ENCODE measurements at places on chromosomes 4 and X.

DNA sequence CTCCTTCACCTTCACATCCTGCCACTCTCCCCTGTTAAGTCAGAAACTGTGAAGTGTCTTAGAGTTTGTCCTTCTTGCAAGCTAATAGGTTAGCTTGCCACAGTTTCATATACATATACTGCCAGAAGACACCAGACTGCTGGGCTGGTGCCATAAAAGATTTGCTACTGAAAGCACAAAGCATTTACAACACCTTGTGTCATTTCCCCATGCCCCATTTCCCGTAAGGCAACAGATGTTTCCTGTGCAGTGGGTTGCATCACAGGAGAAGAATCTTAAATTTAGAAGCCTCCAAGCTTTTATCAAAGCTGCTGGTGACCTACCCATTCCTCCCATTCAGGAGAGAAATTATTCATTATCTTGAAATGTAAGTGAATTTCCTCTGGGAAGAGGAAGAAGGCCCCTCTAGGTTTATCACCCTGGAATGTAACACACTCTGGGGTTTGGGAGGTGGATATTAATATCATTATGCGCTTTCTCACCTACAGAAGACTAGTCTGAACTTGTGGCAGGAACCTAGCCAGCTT, 34.5 kb upstream of the RAB33B start:
- no peak for DNase-seq

DNA sequence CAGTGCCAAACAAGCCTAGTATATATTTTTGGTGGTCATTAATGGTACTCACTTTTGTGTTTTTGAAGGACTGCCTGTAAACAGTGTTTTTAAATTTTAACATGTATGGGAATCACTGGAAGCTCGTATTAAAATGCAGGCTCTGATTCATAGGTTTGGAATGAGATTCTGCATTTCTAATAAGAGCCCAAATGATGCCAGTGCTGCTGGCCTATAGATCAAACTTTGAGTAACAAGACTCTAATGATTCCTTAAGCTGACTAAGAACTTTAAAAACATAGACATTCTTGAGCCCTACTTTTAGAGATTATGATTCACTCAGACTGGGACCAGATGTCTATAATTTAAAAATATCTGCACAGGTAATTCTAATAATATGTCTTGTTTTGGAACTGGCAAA, 823.2 kb upstream of the LCORL start:
- no peak for DNase-seq

GRCh38 chrX:48461830-48462229, 8.2 kb downstream of the SLC38A5 start:
- no peak for DNase-seq

GRCh38 chr4:80790152-80790551, 240.4 kb upstream of the BMP3 start:
- DNase-seq = no peak

DNA sequence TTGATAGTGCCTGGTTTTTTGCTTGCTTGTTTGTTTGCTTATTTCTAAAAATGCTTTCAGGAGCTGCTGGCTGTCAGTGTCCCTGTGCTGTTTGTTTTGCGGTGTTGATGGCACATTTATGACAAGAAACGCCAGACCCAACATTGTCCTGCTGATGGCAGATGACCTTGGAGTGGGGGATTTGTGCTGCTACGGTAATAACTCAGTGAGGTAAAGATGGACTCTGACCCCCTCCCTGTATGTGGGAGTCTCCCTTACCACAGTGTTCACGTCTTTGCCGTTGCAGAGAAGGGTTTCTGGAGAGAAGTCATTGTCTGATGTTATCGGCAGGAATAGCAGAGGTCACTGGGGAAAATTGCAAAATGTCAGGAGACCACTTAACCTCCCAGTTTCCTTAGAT, at the start of gene ARSH:
TSS of gene ARSH (plus strand) at position 52 of the 400 bp plus-strand sequence. CDS start at position 119, 67 bp downstream.
- DNase-seq = no peak

GRCh38 chr4:4637710-4638109, 95.9 kb upstream of the STX18 start:
- DNase-seq = no peak

DNA sequence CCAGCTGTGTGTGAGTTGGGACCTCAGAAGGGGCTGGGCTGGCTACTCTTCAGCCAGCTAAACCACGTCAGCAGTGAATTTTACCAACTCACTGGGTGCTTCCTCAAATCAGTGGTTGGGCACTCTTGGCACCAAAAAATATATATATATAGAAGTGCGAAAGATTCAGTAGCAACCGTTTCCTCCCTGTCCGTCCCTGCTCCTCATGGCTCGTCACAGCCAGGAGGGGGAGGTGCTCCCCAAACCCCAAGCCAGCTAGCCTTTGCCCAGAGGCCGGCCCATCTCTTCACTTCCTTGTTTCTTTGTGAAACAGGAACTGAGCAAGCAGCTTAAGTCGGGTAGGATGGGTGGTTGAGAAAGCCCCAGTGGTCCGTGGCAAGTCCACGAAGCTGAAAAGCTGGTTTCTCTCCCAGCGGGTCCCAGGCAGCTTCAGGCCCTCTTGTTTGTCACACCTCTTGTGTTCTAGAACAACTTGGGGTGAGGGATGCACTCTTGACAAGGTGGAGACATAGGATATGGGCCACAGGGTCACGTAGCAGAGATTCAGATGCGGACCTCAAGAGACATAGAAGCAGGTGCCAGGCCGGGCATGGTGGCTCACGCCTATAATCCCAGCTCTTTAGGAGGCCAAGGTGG, 6.8 kb upstream of the SASH3 start:
- no peak for DNase-seq

DNA sequence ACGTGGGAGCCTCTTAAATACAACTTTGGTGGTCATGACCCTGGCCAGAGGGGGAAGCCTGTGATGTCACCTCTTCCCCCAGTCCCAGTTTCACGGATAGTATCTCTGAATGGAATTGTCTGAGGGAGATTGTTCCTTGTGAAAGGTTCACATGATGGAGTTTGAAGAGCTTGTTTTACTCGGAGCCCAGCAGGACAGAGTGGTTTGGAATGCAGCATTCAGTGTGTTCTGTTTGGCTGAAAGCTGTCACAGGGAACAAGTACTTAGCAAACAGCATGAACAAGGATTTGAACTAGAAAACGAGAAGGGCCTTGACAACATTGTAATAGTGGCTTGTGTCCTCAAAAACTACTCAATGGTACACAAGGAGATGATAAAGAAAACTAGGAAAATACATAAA, 133.9 kb upstream of the CXorf66 start:
- no peak for DNase-seq

GRCh38 chr4:140300271-140300970, 73.0 kb upstream of the SCOC start:
- DNase-seq = no peak

GRCh38 chrX:69021141-69021960, 143.9 kb downstream of the PJA1 start:
- DNase-seq = peak; percentile 78

DNA sequence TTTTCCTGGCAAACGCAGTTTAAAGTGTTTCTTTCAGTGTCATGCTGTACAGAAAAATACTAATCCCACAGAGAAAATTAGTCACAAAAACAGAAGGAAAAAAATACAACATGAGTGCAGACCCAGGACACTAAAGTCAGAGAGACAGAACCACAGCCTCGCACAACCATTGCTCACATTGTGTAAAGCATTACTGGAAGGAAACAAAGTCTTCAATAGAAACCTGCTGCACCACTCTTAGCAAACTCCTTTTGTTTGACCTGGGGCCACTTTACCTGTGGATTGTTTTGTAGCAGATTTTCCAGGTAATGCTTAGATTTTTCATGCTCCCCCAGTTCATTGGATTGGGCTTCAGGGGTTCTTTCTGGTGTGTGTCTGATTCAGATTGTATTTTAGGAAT, 131.8 kb upstream of the TMLHE start:
- no peak for DNase-seq

DNA sequence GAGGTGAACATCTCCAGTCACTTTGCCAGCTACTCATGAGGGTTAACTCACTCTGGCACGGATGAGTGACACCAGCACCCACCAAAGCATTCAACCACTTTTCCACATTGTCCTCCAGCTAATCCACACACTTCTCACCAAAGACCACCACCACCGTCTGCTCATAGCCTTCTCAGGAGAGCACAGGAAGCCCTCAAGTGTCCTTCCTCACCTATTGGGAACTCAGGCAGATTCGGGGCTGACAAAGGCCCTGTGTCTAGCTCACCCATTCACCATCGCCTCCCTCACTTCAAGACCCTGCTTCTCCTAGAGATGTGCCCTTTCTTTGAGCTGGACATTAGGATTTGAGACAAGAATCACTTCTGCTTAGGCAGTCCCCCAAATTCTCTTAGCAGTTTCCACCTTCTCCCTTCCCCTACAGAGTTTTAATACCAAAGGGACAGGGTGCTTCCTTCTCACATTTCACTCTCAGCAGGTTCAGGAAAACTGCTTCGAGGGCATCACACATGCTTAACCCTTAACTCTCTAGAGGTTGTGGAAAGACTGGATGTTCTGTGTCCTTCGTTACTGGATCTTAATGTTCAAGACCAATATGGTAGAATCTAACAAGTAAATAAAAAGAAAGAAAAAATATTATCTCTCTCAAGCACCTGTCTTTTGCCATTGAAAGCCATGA, 11.0 kb downstream of the RXFP1 start:
- DNase-seq = no peak

- DNase-seq = no peak
These were observed 32.2 kb downstream of the NFKB1 start for GRCh38 chr4:102533348-102533747.

DNA sequence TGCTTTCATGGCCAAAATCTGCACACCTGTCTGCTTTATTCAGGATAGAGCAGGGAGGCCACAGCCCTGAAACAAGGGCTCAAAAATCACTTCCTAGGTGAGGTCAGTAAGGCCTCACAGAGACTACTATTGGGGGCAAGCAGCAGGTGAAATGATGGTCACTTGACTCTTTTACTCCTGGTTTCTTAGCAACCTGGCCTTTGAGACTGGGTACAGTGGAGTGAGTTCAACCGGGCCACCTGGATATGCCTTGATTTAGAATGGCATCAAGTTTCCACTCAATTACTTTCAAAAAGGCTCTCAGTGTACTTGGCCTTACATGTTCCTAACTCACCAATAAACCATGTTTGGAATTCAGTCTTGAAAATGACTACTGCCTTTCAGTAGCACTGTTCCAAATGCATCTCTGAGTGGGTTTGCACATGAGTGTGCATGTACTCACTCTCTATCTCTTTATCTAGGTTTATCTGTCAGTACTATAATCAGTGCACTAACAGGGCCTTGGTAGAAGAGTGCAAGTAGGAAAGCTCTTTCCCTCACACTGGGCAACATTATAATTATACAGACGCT, 388.2 kb downstream of the OPHN1 start:
- DNase-seq = no peak

DNA sequence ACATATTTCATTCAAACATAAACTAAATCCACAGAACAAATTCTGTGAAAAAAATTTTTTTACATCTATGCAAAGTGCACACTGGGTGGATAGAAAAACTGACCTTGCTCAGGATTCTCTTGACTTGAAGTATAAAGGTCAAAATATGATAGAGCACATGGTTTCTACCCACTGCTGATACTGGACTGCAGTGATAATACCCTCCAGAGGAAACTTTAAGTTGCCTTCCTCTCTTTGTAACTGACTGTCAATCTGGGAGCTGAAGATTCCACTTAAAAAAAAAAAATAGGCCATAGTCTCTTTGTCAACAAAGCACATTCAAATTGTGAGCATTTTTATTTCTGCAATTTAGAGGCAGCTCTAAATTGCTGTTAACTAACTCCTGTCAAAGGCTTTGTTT, 3.2 kb upstream of the AMMECR1 start:
- no peak for DNase-seq

DNA sequence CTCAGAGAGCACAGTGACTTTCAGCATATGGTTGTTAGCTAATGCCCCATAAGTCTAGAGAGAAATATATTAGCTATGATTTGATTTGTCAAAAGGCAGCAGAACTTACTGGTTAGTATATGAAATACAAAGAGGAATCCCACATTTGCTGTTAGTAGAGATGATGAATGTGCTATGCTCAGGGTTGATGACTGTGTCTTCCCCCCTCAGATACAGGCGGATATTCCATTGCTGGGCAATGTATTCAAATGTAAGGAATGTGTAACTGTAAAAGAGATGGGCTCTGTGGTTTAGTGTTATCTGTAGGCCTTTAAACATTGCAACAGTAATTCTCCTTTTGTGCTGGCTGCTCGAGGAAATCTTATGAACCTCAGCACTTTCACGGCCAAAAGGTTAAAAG, 528.9 kb upstream of the ARX start:
- no peak for DNase-seq

- no peak for DNase-seq
These were observed 29.5 kb upstream of the TAPT1 start for GRCh38 chr4:16255730-16256129.

GRCh38 chr4:145694929-145695328, 15.0 kb downstream of the C4orf51 start:
- DNase-seq = peak; percentile 80

- DNase-seq = no peak
These were observed 898.3 kb downstream of the CCSER1 start for GRCh38 chr4:91025241-91026148.

DNA sequence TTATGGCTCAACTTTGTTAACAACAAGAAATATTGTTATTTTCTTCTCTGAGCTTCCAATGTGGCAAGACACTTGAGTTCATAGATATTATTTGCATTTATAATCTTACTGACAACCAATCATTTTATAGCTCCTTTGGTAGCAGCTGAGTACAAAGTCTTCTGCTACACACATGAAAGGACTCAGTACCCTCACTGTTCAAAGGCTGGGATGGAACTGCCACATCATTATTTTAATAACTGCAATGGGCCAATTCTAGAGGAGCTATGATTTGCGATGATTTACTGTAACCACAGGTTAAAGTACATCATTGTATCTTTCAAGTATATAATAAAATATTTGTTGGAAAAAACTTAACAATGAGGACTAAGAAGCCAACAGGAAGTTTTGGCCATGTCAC, 10.9 kb downstream of the MTTP start:
- DNase-seq = no peak

- DNase-seq = no peak
These were observed 314.9 kb upstream of the TRAM1L1 start for GRCh38 chr4:117400039-117400835.

- DNase-seq = no peak
These were observed 10.3 kb upstream of the VSIG4 start for GRCh38 chrX:66050140-66050569.

DNA sequence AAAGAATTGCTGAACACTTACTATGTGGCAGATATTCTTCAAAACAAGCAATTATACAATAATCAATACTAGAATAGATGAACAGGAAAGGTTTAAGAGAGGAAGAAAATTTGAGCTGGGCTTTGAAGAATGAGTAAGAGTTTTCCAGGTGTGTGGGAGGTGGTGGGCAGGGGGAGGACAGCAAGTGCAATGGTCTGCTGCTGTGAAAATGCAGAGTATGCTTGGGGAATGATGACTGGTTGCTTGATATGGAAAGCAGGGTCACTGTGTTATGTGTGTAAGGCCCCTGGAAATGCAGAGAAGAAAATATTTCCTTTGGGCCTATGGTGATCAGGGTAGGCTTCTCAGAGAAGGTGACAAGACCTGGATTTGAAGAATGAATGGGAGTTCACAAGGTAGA, 300.3 kb downstream of the CAMK2D start:
- DNase-seq = no peak

- DNase-seq = no peak
These were observed 20.5 kb upstream of the CD40LG start for GRCh38 chrX:136627409-136627808.
